ENCODE measurements at places on chromosomes 5 and 9.

DNA sequence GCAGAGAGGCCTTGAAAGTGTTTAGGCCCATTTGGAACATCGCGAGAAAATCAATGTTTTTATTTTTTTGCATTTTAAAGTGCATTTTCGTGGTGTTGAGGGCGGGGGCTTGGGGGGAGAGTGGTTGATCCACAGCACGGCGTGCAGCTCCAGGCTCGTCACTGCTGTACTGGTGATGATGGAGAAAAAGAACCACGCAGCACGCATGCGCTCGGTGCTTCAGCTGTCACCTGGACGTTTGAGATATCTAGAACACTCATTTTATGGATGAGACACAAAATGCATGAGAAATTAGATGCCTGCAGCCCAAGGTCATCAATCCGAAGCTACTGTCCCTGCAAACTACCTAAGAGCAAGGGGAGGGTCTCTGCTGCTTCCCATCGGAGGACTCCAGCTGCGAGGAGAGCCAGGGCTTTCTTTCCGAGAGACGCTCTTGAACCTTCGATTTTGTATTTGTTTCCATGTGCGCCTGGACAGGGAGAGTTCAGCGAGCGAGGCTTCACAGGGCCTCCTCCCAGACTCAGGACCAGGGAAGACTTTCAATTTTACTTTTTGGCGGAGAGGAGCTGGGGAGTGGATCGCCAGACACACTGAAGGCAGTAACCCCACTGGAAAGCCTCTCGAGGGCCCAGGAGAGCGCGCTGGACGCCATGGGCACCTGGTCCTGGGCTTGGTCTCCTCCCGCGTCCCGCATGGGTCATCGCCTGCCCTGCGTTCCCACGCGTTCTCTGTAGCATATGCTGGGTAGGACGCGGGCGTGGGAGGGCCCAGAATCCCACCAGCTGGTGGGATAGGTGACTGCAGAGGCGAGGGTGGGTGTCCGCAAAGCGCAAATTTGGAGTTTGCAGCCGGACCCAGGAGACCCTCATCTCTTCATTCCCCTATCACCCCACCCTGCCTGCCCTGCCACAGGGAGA is 2.5 kb downstream of the DMRT2 start:
- DNase-seq, result no peak

GRCh38 chr5:138529812-138530211 is 13.2 kb downstream of the ETF1 start:
- no peak for DNase-seq

DNA sequence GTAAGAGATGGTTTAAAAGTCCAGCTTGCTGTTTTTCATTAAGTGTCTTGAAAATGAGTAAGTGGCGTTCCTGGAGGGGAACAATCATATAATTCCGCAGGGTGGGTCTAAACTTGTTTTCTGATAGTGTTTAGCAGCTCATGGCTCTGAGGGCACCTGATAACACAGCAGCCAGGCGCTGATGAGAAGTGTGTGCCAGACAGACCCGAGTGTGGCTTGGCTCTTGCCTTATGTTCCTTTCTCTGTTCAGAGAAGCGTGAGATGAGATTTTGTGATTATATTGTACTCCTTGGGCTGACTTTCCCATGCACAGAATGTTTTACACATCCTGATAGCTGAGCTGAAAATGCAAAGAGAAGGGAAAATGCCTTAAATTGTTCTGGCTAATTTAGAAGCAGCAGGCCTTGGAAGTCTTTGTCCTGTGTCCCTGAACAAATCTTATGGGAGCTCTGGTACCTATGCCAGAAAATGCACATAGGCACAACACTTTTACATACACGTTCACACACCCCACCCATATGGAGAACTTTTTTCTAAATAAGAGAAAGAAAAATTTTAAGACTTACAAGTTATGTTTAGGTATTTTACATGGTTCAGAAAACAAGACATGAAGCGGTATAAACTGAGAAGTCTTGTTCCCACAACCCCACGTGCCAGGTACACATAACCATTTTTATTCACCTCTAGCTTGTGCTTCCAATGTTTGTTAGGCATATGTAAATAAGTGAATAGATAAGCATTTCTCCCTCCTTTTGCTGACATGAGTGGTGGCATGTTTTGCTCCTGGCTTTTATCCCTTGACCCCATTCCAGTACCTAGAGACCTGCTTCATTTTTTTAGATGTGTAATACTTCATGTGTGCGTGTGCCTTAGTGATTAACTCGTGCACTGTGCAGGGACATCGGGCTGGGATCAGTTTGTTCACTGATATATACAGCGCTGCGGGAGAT is 152.2 kb upstream of the OTULINL start:
- no peak for DNase-seq

- DNase-seq, result no peak
Measured at GRCh38 chr5:179892255-179892654, 15.4 kb downstream of the TBC1D9B start.

- no peak for DNase-seq
Measured at GRCh38 chr9:69333716-69334115, 8.7 kb downstream of the ENTREP1 start.

- no peak for DNase-seq
Measured at GRCh38 chr9:87263291-87263690, 234.4 kb upstream of the DAPK1 start.

DNA sequence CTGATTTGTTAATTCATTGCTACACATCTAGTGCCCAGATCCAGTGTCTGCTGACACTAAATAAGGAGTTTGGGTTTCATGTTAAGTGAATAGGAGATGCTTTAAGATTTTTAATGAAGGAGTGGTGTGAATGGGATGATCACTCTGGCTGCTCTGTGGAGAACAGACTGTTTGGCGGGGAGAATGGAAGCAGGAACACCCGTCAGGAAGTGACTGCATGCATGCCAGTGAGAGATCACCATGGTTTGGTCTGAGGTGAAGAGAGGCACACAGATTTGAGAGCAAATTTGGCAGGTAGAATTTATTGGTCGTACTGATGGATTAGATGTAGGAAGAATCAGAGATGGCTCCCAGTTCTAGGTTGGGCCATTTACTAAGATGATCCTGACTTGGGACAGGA is 19.8 kb downstream of the ATP6V0E1 start:
- DNase-seq, result no peak

- no peak for DNase-seq
Measured at GRCh38 chr5:177605078-177605477, 5.1 kb downstream of the B4GALT7 start.

- DNase-seq, result peak; percentile 59
Measured at GRCh38 chr5:54309691-54310432, 511 bp downstream of the ARL15 start.

DNA sequence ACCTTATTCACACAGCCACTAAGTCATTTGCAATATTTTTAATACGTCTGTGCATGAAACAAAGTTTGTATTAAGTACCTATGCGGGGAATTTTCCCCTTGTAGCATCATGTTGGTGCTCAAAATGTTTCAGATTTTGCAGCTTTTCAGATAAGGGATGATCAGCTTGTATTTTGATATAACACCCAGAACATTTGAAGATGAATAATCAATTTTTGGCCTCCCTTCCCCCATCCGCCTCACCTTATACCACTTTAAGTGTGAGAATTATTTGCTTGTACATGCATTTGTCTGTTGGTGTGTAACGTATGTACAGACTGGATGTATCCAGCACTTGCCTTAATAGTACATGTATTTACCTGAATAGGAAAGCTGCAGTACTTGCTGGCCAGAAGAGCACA is 1.7 kb downstream of the JAK2 start:
- DNase-seq, result no peak

GRCh38 chr5:14902826-14903560 is 31.4 kb upstream of the ANKH start:
- no peak for DNase-seq

DNA sequence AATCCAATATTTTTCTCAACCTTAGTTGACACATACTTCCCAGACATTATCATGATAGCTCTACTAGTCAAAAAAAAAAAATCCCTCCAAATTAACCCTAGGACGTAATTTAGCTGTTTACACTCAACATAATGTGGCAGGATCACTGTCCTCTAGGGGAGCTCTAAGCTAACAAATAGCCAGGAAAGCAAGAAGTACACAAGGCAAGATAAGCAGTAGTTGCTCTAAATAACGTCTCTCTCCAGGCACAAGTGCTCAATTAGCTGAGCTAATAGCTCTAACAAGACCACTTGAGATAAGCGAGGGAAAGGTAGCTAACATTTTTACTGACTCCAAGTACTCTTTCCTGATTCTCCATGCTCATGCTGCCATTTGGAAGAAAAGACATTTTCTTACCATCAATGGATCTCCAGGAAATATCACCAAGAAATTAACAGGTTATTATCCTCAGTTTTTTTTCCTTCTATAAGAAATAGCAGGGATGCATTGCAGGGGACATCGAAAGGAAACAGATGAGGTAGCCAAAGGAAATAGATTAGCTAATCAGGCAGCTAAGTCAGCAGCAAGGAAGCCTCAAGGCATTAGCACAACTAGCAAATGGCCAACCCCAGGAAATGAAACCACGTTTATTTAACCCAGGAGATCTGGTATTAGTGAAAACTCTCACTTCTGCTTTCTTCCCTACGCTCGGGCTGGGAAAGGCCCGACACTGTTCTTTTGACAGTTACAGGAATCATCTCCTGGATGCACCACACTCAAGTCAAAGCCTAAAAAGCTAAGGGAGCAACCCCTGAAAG is 614.1 kb downstream of the PTPRD start:
- DNase-seq, result peak; percentile 16

- DNase-seq, result no peak
Measured at GRCh38 chr9:129491487-129491855, 129.4 kb downstream of the C9orf50 start.

DNA sequence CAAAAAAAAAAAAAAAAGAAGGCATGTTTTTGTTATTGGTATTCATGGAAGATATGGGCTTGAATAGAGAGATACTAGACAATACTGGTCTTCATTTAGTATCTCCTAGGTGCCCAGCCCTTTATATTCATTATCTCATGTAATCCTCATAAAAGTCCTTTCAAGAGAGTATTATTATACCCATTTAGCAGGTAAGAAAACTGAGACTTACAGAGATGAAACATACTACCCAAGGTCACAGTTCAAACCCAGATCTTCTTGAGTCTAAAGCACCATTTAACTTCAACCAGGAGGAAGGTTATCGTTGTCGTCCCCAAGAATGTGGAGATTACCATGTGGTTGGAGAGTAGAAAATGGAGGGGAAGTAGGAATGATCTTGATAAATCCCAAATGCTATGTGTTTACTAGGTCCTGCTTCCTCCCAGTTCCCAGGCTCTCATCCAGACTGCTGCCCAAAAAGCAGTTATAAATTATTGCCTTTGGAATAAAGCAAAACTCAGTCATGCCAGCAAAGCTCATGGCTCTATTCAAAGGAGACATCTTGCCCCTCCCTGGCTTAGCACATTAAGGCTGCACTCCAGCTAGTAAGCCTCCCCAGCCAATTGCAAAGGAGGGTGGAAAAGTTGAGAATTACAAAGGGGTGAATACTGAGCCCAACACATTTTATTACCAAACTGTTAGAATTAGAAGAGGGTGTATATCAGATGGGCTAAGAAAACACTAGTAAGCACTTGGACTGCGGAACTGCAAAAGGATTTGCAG is 163.9 kb downstream of the PIK3R1 start:
- no peak for DNase-seq

GRCh38 chr9:124696101-124696500 is 75.0 kb downstream of the NR6A1 start:
- no peak for DNase-seq

DNA sequence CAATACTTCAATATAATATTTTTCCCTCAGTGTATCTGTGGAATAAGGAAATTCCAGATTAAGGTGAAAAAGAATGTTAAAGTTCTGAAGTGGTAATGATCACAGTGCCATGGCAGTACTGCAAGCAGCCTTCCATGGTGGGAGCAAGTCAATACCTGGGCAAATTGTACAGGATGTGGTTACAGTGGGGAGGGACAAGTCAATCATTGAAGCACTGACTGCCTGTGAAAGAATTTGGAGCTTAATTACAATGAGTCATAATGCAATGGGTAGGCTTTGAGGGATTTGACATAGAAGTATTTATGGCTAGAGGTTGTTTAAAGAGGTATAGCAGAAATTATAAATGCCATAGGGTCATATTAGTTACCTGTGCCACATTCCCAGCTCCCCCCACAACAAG is 786.5 kb upstream of the ACO1 start:
- DNase-seq, result no peak

- no peak for DNase-seq
Measured at GRCh38 chr9:82777366-82777765, 285.6 kb downstream of the RASEF start.

- no peak for DNase-seq
Measured at GRCh38 chr5:163569284-163569683, 63.9 kb downstream of the MAT2B start.

DNA sequence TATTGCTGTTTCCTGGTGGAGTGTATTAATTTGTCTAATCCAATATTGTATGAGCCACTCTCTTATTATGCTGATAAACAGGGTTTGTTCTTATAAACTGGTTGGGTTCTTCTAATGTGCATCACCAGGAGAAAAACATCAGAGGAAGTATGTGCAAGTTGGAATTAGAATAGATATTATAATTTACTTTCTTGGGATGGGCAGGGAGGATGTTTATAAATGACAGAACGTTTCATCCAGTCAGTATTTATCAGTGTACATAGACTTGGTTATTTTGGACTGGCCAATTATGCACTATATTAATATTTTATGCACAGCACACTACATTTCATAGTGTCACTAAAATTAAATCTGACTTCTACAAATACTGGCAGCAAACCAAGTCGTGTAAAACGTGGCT is 495.8 kb downstream of the PSAT1 start:
- DNase-seq, result no peak

DNA sequence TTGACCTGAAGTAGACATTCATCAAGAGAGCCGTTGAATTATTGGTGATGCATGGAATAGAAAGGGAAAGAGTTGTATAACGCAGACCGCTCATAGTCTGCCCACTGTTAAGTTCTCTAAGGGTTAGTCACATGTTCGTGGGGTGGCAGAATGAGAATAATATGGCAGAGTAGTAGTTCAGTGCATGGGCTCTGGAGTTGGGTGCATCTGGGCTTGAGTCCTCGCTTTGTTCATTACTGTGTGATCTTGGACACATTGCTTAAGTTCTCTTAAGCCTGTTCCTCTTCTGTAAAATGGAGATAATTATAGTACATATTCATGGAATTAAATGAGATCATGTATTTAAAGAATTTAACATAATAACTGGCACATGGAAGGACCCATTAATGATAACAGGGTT is 23.6 kb downstream of the TNPO1 start:
- DNase-seq, result no peak

- DNase-seq, result no peak
Measured at GRCh38 chr9:81693671-81694378, 4.5 kb upstream of the TLE1 start.

GRCh38 chr5:6522331-6522730 is 73.7 kb downstream of the UBE2QL1 start:
- DNase-seq, result no peak

Data from NCI-H1092 treated with DMSO at 0.1 percent for 48 hours (cell line).